ENCODE measurements at places on chromosomes 4 and X. TPM values are rescaled to one million over a fixed set of nuclear protein-coding genes. Genes with fewer than 3 reads are reported as not detected.

Gene GAGE12J
- polyA plus RNA-seq = not detected

Gene FATE1
- not detected for polyA plus RNA-seq

Gene ADGRA3
- polyA plus RNA-seq = 38.4 TPM

Gene USP51
- 1.4 TPM for polyA plus RNA-seq

Gene TMEM154
- polyA plus RNA-seq = 0.04 TPM

Gene MAGEE2
- polyA plus RNA-seq = 0.28 TPM

Gene ADGRL3
- 90.1 TPM for polyA plus RNA-seq

Gene MAGEC3
- 2.3 TPM for polyA plus RNA-seq

Gene PIR
- polyA plus RNA-seq = 1.2 TPM

Gene EDNRA
- 0.20 TPM for polyA plus RNA-seq

Data from neural cell (in vitro differentiated cells).